ENCODE measurements at places on chromosomes 5 and 9.

GRCh38 chr9:11871852-11872251 is 821.3 kb upstream of the TYRP1 start:
- no peak for DNase-seq

- no peak for DNase-seq
These were observed 64.6 kb downstream of the GADD45G start for GRCh38 chr9:89669361-89669842.

GRCh38 chr9:76161541-76161940 is 232.7 kb downstream of the RFK start:
- DNase-seq: no peak

DNA sequence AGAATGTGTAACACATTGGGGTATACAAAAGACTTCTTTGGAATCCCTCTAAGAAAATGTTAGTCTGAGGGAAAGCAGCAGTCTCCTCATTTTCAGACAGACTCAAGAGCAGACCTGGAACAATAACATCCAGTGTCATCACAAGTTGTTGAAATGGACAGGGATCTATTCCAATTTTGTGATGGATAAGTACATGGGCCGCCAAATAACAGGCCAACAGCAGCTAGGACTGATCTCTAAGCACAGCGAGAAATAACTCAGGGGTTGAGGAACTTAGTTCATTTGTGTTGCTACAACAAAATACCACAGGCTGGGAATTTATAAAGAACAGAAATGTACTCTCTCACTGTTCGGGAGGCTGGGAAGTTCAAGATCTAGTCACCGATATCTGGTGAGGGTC is 7.6 kb upstream of the ITGA2 start:
- no peak for DNase-seq

All from activated CD8-positive, alpha-beta memory T cell treated with anti-CD3 and anti-CD28 coated beads for 1 hour (primary cell).